ENCODE measurements at places on chromosomes 3 and 15.

DNA sequence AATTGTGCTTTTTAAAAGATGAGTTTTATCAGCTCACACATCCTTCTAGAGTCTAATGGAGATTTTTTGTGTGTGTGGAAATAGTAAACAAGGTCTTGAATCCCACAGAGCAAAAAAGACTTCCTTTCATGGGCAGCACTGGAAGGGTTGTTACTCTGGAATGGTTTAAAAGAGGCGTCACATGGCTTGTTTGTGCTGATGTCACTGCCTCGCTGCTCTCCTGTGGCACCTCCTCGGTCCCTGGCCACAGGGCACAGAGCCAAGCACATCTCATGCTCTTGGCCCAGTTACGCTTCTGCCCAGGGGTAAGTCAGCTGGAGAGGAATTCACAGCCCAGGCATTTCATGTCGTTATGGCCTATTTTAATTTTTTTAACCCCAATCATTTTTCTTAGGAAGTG lies 53.2 kb downstream of the PGPEP1L start:
- peak; percentile 57 for DNase-seq

DNA sequence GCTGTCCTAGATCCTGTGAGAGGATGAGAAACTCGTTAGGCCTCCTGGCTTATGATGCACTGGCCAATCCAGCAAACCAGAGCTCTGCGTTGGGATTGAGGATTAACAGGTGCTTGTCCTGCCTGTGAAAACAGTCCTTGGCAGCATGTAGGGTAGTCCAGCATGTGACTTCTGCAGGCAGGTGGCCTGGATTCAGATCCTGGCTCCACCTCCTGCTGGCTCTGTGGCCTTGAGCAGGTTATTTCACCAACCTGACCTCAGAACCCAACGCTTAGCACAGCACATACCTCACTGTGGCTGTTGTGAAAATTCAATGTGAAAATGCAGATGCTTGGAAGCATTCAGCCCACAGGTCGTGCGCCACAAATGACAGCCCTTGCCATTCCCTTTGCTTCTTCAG lies 33.6 kb downstream of the PLA2G4D start:
- no peak for DNase-seq

GRCh38 chr15:84926491-84927230 lies 42.2 kb downstream of the SLC28A1 start:
- no peak for DNase-seq

DNA sequence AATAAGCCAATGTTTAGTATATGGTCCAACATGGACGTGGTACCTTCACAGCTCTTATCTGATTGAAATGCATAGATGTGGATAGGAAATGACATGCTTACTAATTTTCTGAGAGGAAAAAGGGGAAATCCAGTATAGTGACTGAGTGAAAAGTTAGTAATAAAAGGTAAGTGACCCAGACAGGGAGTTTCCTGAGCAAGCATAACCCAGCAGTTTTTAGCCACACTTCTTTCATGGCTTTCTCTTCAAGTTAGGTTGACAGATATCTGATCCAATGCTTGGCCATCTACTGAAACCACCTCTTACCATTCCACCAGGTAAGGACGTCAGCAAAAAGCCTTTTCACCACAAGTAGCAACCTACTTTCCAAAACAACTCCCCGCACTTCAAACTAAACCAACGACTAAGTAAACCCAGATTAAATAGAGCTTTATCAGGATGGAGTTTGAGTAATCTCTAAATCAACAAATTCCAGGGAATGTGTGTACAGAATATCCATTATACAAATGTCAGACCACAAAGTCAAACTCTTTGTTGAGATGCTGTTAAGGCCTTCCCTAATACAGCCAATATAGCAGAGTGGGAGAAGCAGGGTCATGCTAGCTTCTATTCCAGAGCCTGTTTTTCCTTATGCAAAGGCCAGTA lies 329.7 kb downstream of the RORA start:
- no peak for DNase-seq

GRCh38 chr3:177811112-177811511 lies 613.8 kb upstream of the TBL1XR1 start:
- DNase-seq, result no peak

DNA sequence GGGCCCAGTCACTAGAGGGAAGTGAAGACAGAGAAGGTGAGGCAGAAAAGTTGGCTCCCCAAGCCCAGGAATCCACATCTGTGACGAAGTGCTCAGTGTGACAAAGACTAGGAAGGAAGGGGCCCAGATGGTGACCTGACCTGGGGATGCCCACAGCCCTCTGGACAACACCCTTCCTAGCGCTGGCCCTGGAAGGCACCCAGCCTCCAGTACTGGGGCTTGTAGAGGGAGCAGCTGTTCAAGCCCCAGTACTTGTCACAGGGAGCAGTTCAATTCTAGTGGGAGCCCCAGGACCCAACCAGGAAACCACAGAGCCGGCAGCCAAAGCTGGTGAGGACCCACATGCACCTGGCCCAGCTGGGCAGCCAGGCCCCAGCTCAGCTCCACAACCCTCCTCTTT lies 190.8 kb downstream of the XXYLT1 start:
- DNase-seq, result no peak

GRCh38 chr3:193620057-193620456 lies 27.0 kb downstream of the OPA1 start:
- DNase-seq, result no peak

- DNase-seq, result no peak
Measured at GRCh38 chr3:57184526-57184925, 15.3 kb downstream of the HESX1 start.

GRCh38 chr15:80309769-80310384 lies 57.9 kb upstream of the CTXND1 start:
- no peak for DNase-seq

- DNase-seq, result no peak
Measured at GRCh38 chr3:161745741-161746140, 249.1 kb downstream of the OTOL1 start.

GRCh38 chr3:42300013-42300412 lies 34.0 kb upstream of the CCK start:
- DNase-seq, result peak; percentile 35

DNA sequence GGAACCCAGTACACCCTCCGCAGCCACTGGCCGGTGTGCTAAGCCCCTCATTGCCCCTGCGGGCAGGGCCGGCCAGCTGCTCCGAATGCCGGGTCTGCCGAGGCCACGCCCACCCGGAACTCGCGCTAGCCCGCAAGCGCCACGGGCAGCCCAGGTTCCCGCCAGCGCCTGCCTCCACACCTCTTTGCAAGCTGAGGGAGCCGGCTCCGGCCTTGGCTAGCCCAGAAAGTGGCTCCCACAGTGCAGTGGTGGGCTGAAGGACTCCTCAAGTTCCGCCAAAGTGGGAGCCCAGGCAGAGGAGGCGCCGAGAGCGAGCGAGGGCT lies 81.4 kb upstream of the BCHE start:
- DNase-seq, result no peak

DNA sequence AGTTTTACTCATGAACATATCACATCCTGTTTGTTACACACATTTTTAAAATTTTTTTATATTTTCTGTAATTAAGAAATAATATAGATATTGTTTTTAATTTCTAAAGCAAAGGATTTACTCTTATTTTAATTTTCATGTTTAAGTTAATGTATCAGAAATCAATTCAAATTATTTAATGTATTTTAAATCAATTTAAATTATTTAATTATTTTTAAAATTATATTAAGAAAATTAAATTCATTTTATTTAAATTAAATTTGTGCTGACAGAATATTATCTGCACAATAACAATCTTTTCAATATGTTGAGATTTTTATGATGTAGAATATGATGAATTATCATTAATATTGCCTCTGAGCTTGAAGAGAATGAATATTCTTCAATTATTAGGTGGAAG lies 681.2 kb upstream of the ALCAM start:
- no peak for DNase-seq

DNA sequence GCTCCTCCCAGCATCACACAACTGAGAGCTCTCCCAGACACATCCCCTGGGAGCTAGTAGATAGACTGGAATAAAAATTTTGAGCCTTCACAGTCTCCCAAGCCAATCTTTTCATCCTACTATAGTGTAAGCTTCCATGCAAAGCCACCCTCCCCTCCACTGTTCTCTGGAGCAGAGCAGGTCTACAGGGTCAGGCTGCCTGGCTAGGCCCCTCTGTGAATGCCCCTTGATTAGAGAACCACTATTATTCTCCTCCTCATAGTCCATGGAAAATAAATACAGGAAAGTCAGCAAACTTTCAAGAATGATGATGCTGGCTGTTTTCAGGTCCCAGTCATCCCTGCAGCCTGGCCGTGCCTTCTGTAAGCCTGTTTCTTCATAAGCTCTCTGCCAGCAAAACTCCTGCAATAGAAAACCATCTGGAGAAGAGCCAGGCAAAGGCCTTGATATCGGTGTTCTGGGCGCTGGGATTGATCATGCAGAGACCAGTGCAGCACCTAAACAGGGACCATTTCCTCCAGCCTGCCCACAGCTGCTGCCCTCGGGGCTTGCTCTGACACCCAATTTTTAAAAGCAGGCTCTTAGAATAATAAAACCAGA lies 51.7 kb downstream of the CRYGS start:
- DNase-seq, result peak; percentile 32

DNA sequence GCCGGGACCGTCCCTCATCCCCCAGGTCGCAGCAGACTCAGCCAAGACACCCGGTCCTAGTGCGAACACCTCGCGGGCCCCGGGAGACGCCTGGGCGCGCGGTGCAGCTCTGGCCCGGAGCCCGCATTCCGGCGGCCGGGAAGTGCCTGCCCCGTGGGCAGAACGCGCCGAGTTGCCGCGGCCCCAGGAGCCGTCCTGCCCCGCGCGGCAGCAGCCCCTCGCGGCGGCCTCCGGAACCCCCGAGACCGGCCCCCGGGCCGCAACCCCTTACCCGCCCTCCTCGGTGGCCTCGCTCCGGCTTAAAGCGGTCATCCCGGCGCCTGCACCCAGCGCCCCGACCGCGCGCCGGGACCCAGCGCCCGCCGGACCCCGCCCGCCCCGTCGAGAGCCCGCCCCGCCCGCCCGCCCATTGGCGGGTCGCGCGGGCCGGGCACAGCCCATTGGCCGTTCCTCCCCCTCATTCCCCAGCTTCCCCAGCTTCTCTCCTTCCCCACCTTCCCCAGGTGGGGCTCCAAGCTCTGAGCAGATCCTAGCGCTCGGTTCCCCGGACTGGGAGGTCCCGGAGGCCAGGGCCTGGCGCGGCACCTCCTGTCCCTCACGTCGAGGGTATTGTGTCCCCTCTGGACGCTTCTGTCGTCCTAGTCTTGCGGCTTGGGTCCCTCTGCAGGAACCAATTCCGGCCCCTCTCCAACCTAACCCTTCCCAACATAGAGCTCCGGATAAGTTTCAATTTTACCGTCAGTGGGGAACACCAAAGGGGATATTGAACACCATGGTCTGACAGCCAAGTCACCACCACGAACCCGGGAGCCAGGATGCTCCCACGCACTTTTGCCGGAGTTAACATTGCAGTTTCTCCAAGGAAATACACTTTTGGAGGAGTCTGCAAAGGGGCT lies at the start of gene GRAMD2A:
GRAMD2A (minus strand) TSS at position 328 of the 896 bp plus-strand sequence.
- DNase-seq, result no peak

GRCh38 chr3:162994165-162994564 lies 1497.6 kb downstream of the OTOL1 start:
- DNase-seq, result no peak

DNA sequence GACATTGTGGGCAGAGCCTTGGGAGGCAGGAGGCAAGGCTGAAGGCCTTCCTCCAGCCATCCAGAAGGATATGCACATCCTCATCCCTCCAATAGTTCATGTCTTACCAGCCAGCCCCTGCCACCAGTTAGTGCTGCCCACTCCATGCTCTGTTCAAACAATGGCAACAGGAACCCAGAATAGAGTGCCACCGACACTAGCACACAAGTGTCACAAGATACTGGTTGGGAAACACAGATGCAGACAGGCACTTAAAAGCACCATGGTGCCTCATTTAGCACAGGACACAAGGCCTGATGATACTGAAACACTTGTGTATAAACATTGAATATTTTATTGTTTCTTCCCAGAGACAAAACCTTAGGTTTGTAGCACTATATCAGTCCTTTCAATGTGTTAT lies 56.5 kb upstream of the MYO5C start:
- DNase-seq, result no peak

- no peak for DNase-seq
Measured at GRCh38 chr3:72006631-72007556, 221.9 kb upstream of the PROK2 start.

GRCh38 chr3:160218136-160218535 lies 7.1 kb upstream of the C3orf80 start:
- no peak for DNase-seq

- DNase-seq, result no peak
Measured at GRCh38 chr15:66621491-66622467, 56.0 kb upstream of the LCTL start.

DNA sequence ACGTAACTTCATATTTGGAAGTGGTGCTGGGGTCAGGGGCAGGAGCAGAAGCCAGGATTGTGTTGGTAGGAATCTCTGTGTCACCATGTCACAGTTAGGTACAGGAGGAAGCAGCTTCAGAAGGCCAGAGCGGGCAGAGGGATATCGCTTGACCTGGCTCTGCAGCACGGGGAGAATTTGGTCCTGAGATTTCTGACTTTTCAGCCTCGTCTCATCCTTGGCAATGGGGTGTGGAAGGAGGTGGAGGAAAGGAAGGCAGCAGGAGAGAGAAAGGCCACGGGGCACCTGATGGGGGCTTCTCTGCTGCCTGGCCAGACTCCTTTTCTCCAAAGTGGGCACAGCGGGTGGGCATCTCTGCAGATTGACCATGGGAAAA lies 564 bp downstream of the IL16 start:
- no peak for DNase-seq

DNA sequence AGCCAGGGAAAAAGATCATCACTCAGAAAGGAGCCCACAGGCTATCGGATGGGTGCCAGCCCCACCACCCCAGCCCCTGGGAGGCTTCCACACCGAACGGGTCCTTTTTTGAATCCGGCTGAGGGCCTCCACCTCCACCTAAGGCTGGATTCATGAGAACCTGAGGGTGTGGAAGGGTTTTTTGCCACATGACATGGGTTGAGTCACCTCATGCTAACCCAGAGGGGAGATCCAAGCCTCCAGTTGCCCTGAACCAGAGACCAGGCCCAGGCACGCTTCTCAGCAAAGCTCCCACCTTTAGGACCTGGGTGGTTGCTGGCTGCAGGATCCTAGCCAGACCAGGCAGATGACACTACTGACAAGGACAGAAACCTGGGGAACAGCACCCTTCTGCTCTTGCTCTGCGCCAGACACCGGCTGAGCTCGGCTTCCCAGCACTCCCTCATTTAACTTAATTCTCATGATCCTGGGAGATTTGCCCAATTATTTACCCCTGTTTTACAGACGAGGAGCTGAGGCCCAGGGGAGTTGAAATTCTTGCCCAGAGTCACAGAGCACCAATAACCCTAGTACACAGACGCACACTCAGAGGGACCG lies 25.6 kb downstream of the DUSP7 start:
- DNase-seq, result no peak

DNA sequence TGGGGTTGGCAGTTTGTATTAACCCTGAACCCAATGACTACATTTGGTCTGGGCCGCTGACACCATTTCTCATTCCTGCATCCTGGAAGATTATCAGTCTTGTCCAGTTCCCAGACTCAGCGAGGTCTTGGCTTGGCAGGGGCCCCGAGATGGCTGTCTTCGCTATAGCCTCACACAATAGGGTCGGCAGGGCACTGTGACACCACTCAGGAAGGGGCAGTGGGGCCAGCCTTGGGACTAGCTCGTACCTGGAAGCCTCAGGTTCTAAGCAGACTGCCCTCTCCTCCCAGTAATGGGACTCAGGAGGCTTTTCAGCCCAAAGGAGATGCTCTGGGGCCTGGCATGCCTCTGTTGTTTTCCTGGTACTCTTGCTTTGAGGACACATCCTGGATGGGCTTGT lies 9.1 kb downstream of the TEX264 start:
- no peak for DNase-seq
